ENCODE measurements at places on chromosomes 5 and 9.

DNA sequence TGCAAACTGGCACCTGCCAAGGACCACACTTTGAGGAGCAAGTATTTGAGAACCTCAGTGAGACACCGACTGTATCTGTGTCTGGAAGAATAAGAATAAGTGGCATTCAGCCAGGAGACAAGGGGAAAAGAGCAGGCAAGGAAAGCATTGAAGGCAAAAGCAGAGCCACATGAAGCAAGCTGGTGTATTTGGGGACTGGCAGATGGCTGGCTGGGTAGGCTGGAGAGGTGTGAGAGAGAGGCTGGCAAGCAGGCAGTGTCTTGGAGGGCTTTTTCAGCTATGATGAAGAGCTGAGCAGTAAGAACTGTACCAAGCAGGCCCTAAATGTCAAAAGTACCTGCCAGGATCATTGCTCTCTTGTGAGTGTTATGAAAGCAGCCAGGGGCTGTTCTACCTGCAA is 14.1 kb upstream of the C5orf58 start:
- DNase-seq, result no peak

- no peak for DNase-seq
These were observed 39.1 kb downstream of the SH3RF2 start for GRCh38 chr5:145975361-145976066.

GRCh38 chr9:114880291-114880745 is 50.1 kb downstream of the TNFSF8 start:
- no peak for DNase-seq

- no peak for DNase-seq
These were observed 24.3 kb downstream of the PTPDC1 start for GRCh38 chr9:94108584-94108983.

- DNase-seq, result no peak
These were observed 318.5 kb downstream of the CDK5RAP2 start for GRCh38 chr9:120261419-120261818.

GRCh38 chr9:120919843-120920805 is 6.5 kb downstream of the TRAF1 start:
- DNase-seq, result no peak

DNA sequence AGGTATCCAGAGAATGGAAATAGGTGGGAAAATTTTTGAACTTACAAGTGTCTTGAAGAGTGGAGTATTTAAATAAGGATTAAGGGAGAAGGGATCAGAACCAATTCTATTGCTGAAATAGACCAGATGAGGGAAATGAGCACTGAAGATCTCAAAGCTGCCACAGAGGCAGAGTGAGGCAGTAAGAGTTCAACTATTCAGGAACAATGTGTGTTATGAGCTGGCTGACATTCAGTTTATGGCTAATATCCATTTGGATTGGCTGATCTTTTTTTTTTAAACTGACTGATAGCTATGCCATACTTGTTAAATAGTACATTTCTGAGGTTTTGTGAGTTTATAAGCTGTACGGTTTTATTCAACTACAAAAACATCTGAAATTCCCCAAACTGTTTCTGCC is 95.3 kb upstream of the GNA14 start:
- DNase-seq, result no peak

DNA sequence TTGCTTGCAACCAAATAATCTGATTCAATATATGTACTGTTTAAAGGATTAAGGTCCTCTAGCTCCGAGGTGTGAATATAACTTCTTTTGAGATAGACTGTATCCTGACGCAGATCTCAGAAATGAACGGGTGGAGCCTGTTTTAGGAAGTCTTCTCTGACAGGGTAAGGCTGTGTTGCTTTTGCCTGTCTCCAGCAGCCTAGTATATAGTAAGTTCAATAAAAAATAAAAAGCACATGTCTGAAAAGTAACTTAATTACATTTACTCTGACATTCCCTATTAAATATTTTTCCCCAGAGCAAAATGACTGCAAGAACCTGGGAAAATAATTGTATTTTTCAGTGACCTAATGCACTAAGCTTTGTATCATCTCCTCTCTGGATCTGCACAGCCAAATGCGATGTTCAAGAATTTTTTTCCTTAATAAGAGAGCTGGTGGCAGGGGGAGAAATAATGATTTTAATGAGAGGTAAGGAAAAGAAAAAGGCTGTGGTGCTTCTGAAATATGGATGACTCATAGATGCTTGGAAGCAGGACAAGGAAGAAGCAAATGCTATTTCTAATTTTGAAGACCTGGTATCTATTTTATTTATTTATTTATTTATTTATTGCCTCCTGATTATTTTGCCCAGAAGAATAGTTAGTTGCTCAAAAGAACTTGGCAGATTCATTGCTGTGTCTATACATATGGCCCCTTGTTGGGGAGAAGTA is 7.3 kb downstream of the PPP3R2 start:
- no peak for DNase-seq

GRCh38 chr9:126616521-126616976 is 2.8 kb downstream of the LMX1B start:
- DNase-seq, result no peak

DNA sequence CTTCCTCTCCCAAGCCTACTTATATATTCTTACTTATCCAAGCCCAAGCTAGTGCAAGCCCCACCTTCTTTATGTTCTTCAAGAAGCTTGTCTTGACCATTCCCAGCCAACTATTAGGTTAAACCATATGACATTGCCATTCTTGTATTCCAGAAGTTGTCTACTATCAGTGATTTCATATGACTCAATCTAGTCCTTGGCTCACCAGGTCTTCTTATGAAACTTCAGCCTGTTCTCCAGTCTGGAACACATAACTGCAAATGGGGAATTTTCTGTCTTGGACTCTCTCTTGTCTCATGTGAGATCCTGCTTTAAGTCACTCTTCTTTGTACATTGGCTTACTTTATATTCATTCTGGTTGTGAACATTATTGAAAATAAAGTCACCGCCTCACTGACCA is 130.7 kb downstream of the TTLL11 start:
- DNase-seq, result no peak

DNA sequence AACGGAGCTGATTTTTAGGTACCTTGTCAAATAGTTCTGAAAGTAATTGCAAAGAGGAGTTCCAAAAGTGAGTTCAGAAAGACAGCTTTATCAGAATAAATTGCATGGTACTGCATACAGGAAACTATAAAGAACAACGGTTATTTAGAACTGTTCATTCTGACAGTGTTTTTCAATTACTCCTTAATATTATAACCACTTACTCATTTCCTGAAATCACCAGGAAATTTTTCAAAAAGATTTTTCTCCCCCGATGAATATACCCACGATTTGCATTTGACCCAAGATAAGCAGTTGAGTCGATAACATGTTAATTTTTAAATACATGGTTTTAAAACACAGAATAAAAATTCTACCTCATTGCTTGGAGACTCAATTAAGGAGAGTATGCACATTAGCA is 9.4 kb downstream of the DOCK8 start:
- DNase-seq, result no peak

DNA sequence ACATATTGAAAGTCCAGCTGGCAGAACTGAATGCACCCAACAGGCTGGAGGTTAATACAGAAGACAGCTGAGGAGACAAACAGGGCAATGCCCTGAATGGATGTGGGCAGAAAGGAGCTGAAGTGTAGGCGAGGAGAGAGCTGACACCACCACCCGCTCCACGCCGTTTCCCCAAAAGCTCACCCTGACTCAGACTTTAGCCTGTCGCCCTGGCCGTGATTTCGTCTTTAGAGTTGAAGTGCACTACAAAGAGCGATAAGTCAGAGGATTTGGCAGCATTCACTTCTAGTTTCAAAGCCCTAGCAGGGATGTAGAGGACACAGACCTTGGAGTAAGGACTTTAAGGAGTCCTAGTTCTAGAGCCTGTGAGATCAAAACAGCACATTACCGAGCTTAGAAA is 2.2 kb upstream of the ERAP1 start:
- peak; percentile 48 for DNase-seq

DNA sequence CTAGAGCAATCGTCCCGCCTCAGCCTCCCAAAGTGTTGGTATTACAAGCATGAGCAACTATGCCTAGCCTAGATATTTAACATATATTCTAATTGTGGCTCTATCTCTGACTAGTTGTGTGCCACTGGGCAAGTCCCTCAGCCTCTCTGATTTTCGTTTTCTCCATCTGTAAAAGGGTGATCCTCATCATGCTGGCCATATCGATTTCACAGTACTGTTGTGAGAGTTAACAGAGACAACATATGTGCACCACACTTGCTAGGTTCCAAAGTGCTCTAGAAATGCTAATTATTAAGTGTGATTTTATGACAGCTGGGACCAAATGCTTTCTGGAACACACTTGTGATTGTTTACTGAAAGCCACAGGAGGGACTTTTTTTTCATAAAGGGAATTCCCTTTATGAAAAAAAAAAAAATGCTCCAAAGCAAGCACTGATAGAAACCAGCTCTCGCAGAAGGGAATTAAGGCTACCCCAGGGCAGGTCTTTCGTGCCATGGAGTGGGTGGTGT is 78.5 kb upstream of the EPB41L4B start:
- DNase-seq, result no peak
